Kidney epithelial cell (primary cell): ENCODE measurements at places on chromosomes 1 and 21. TPM values are rescaled to one million over a fixed set of nuclear protein-coding genes. Genes with fewer than 3 reads are reported as not detected.

DNA sequence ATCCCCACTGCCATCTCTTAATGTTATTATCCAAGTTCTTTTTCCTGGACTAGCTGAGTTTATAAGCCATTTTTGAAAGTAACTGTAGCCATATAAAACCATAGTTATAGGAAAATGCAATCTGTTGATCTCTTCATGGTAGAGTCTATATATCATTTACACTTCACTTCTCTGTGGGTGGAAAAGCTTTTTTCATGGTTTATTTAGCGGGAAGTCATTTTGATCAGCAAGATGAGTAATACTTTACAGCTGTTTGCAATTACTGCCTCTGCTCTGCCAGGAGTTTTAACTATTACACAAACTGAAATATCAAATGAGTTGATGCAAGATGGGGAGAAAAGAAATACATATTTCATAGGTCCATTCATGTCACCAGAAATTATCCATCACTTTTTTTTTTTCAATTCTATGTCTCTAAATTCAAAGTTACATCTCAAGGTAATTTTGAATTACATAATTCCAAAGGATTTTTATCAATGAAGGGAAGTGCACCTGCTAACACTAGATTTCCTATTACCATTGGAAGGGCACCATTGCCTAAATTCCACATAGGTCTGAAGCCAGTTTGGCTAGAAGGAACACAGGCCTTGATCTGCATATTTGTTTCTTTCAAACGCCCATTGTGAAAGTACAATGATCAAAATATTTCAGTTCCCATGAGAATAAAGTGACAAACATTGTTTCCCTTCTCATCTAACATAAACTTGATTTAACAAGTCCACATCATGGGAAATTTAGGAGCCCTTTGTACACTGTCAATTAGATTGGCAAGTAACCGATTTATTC is 296.7 kb downstream of the ZNF326 start:
- no peak for DNase-seq

EXTL1 gene
- 1.3 TPM in 1 of 2 replicates, not detected in the other for total RNA-seq

SLFNL1 gene
- 0.41 TPM in 1 of 2 replicates, not detected in the other for total RNA-seq

DNA sequence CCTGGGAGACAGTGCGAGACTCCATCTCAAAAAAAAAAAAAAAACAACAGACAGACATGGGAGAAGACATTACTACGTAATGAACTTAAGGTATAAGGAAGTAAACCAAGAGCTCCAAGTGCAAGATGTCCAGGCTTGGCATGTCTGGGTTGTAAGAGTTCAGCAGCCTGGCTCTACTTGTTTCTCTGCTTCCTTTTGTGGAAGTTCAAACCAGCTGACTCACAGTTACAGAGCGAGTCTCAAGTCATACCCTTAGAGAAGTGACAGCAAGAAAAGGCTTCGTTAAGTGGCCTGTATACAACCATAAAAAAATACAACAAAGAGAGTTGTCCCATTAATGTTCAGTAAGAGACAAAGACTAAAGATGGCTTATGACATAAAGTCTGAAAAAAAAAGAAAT is 1.3 kb downstream of the RIT1 start:
- no peak for DNase-seq

ALPL gene
- total RNA-seq: 5.1 and 7.3 TPM in 2 replicates

TRIM67 gene
- 0.14 and 0.63 TPM in 2 replicates for total RNA-seq

- DNase-seq: no peak
These were observed 403.4 kb downstream of the MATN1 start for GRCh38 chr1:30319765-30320580.

DNA sequence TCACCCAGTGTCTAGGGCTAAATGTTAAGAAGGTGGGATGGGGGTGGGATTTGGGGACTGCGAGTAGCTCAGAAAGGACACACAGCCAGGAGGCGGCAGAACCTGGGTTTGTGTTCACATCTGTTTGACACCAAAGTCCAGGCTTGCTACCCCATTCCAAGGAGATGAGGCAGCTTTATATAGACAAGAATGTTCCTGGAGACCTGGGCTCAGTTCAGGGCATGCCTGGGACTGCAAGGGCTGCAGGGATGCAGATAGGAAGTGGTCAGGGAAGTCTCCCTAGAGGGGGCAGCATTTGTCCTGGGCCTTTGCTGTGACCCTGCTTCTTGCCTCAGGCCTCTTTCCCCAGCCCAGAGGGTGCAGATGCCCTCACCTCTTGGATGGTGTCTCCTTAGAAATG is 16.3 kb downstream of the PADI3 start:
- no peak for DNase-seq

- DNase-seq: no peak
These were observed 23.2 kb downstream of the LYST start for GRCh38 chr1:235843461-235843961.

- DNase-seq: no peak
These were observed 271.6 kb downstream of the KCNJ6 start for GRCh38 chr21:37644636-37645035.
